HuH-7 (cell line): ENCODE measurements at places on chromosomes 6 and 20.

DNA sequence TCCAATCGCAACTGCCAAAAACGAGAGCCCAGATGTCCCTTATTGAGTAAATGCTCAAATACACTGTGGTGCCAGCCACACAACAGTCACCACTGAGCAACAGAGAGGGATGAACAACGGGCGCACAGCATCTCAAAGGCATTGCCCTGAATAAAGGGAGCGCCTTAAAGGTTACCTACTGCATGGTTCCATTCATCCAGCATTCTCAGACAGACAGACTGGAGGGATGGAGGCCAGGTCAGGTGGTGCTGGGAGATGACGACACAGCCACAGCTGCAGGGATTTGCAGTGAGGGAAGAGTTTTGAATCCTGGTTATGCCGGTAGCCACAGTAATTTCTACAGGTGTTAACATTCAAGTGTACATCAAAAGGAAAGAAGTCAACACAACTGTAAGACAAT is 615.5 kb upstream of the AGPAT4 start:
- DNase-seq: no peak

DNA sequence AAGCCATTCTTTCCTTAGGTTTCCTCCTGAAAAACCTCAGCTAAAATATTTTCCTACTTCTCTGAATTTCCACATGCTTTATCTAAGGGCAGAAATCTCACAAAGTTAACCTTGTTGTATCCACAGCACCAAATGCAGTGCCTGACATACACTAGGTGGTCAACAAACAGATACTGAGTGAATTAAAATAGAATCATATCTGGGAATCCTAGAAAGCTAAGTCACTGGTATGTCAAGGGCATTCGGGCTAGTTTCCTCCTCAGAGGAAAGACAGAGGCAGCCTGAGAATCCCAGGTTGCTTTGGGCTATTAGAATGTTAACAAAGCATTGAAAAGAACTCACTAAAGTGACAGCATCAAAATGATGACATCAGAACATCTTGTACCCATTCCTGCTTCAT is 132.7 kb upstream of the F13A1 start:
- no peak for DNase-seq

GRCh38 chr6:116596815-116597214 is 19.5 kb upstream of the RSPH4A start:
- DNase-seq: no peak

- no peak for DNase-seq
Measured at GRCh38 chr20:13094976-13095375, 86.2 kb downstream of the SPTLC3 start.

GRCh38 chr20:63814891-63815614 is 16.0 kb downstream of the ZBTB46 start:
- DNase-seq: no peak

DNA sequence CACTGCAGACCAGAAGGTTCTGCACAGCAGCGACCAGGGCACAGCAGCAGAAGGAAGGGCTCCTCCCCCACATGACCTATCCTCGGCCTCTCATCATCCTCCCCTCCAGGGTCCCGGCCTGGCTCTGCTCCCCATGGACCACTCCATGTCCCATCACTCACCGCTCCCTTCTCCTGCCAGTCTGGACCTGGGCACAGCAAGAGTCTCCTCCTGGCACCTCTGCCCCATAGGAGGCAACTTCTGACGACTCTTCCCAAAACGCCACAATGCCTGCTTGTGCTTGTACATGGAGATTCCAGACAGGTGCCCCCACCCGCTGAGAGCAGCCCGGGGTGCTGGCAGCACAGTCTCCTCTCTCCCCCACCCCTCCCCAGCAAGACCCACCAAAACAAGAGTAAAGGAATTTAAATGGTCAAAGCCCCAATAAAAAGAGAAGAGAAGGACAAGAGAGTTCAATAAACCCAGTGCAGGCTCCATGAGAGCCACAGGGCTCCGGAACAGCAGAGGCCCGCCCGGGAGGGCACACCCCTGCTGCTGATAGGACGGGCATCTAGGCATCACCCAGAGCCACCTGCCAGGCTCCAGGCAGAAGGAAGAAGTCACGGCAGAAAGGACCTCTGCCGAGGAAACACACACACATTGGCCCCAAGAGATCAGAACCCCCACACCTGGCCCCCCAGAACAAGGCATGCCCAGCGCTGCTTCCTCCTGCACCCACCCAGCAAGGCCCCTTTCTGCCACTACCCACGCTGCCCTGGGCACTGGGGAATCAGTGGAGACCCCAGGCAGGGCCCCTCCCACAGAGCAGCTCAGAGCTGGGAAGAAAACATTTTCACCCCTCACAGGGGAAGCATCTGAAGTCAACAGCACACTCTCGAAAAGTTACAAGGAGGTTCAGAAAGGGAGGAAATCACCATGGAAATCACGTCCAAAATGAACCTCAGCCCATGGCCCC is 15.2 kb downstream of the TAF4 start:
- no peak for DNase-seq

DNA sequence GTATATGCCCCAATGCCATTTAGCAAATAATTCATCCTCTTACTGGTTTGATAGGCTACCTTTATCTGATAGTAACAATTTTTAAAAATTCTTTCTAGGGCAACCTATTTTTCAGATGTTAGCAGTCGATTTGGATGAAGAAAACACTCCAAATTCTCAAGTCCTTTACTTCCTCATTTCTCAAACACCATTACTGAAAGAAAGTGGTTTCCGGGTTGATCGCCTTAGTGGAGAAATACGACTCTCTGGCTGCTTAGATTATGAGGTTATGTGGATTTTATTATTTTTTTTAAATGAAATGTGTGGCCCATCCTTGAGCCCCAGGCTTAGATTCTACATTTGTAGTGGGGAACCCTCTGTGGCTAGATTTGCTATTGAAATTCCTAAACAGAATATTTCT is 26.3 kb downstream of the CDH26 start:
- DNase-seq: no peak

DNA sequence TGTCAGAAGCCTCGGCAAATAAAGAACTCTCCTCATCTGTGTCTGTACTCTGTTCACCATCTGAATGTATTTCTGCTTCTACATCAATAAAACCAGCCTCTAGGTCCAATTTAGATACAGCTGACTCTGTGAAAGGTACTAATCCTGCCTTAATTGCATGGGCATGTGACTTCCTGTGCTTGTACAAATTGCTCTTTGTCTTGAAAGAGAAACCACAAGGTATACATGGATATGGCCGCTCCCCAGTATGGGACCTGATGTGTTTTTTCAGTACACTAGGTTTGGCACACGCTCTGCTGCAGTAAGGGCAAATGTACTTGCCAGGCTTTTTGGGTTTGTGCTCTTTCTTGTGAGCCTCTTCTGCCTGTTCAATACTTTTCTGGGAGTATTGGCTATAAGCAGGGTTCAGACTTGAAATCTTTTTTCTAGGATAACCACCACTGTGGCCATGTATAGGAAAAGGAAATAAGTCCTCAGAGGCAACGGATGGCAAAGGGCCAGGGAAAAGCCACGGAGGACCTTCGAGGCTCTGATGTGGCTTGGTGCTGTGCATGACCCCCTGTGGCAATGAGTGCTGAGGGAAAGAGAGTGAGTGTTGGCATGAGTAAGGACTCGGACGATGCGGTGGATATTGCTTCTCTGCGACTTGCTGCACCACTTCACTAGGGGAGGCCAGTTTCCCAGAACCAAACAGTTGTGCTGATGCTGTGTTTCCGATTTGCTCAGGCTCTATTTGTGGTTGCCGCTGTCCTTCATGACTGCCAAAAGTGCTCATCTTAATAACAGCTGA is 170.9 kb downstream of the HIVEP2 start:
- DNase-seq: no peak

GRCh38 chr20:4076033-4076432 is 60.7 kb upstream of the RNF24 start:
- DNase-seq: no peak

DNA sequence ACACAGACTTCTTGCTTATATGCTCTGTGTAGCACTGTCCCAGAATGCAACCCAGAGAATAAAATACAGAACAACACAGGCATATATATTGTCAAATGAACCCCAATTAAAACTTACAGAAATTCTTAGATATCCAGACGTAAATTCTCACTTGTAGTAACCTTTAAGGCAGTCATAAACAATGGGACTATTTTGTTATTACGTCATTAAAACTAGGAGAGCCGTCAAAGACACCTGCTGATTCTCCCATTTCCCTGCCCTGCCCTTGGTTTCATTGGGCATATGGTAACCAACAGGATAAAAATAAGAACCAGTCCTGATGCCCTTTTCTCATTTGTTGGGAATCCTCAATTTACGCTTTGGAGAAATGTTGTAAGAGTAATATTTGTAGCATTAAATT is 871.3 kb upstream of the EYS start:
- no peak for DNase-seq

DNA sequence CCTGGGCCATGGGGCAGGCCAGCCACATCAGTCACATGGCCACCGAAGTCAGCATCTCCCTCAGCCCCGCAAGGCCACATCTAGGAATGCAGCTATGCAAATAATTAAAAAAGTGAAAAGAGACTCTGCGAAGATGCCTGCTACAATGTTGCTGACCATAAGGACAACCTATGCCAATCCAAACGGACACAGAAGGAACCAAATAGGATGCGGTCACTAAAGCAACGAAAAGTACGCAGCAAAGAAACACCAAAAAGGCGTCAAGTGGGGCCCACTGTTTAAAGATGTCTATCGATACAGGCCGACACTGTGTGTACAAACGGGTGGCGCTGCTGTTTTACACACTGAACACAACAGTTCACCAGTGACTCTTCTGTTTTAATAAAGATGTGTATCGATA is 56.4 kb downstream of the TAF4 start:
- DNase-seq: no peak

- no peak for DNase-seq
Measured at GRCh38 chr6:91099479-91099878, 512.6 kb upstream of the MAP3K7 start.

- DNase-seq: no peak
Measured at GRCh38 chr6:72672906-72673305, 51.0 kb downstream of the KCNQ5 start.

GRCh38 chr20:53592992-53593465 is 610 bp downstream of the ZNF217 start:
- no peak for DNase-seq

GRCh38 chr6:30881392-30882203 is 2.7 kb upstream of the DDR1 start:
- no peak for DNase-seq

DNA sequence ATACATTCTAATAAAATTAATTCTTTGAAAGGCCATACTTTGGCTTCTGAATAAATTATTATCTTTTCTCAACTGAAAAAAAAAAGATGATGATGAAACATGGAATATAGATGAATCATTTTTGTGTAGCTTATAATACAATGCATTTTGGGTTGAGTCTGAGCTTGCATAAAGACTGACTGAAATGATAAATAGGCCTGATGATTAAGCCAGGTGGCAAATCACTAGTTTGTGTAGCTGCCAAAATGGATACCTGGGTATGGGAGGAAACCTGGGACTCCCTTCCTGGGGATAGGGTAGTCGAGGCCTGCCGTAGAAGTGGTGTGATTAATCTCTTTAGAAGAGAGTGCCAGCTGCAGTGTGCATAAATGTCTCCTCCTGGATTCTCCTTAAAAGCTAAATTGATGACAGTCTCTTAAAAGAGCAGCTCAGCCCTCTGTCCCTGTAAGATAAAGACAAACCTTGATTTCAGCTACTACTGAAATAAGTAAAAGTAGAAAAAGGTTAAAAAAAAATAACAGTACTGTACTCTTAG is 275.1 kb downstream of the GRIK2 start:
- DNase-seq: no peak

DNA sequence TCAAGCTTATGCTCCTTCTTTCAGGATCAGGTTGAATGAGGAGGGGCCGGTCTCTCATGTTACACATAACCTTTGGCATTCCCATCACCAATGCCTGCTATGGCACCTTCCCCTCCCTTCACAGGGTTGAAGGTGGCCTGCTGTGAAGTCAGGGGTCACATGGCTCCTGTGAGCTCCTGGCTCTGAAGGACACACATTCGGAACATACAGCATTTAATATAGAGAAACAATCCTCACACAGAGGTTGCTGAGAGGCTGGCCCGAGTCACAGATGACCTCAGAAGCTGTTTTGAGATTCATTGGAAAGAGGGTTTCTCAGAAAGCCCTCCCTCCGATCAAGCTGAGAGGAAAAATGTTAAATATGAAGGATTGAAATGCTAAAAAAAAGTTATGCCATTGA is 82.1 kb downstream of the PSMG4 start:
- no peak for DNase-seq

DNA sequence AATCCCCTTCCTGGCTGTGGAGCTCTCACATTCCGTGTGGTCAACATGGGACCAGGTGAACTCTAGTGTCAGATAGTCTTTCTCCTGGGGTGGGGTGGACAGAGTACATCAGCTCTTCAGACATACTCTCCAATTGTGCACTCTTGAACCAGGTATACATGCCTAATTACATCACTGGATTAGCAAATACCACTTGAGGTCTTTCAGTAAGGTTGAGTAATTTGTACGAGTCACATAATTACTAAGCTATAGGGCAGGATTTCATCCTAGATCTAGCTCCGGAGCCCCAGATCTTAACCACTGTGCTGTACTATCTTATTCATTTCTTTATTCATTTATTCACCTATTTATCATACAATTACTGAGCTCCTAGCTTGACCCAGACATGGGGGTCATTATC is 821.3 kb downstream of the TFAP2A start:
- no peak for DNase-seq

- no peak for DNase-seq
Measured at GRCh38 chr20:49510562-49511122, 28.2 kb upstream of the KCNB1 start.

DNA sequence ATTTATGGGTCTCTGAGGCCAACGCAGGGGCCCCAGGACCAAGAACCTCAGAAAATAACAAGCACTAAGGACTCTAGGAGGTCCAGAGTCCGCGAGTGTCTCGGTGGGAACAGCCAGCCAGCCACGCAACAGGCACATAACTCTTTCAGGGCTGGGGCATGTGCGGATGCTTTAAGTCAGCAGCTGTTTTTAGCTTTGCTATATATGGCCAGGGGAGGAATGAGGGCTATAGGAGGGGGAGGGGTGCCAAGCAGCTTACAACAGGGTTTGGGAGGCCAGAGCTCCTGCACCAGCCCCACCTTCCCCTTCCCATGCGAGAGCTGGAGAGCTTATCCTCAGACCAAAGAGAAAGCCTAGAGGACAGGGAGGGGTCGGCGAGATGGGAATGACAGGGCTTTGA is 6.2 kb downstream of the JPH2 start:
- no peak for DNase-seq

DNA sequence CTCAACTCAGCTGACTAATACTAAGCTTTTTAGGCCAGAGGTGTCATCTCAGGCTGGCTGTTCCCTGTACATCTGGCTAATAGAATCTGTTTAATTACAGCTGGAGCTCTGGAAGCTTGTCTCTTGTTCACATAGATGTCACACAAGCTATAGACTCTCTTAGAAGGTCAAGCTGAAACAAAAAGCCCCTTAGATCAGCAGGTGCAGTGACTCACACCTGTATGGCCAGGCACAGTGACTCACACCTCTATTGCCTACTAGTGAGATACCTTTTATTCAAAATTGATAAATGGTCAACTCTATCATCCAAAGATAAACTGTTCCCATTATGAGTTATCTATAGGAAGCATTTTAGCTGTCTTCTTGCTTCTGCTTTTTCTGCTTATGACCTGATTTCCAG is 29.9 kb upstream of the MTHFD1L start:
- no peak for DNase-seq
